ENCODE measurements at places on chromosomes 12 and 14.

DNA sequence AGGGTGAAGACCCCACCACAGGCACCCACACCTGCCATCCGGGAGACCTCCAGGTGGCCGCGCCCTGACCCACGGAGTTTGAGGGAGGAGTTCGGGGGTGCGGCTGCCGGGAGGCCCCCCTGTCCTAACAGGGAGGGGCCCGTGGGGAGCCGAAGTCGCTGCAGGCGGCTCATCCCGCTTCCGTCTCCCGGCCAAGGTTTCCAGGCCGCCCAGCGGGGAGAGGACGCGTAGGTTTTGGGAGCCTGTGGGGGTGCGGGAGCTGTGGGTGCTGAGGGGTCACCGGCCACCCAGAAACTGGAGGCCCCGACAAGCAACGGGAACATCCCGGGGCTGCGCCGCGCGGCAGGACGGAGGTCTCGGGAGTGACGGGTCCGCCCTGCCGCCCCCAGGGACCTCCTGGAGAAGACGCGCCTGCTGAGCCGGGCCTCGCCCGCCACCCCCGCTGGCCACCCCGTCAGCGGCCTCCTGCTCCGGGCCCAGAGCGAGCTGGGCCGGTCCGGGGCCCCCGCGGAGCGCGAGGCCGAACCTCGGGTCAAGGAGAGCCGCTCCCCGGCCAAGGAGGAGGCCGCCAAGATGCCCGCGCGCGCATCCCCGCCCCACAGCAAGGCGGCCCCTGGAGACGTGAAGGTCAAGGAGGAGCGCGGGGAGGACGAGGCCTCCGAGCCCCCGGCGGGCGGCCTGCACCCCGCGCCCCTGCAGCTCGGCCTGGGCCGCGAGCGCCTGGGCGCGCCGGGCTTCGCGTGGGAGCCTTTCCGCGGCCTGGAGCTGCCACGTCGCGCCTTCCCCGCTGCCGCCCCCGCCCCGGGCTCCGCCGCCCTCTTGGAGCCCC is 27.6 kb downstream of the LRCOL1 start:
- DNase-seq = no peak

- no peak for DNase-seq
These were observed 18.6 kb downstream of the INTS13 start for GRCh38 chr12:26919216-26919555.

DNA sequence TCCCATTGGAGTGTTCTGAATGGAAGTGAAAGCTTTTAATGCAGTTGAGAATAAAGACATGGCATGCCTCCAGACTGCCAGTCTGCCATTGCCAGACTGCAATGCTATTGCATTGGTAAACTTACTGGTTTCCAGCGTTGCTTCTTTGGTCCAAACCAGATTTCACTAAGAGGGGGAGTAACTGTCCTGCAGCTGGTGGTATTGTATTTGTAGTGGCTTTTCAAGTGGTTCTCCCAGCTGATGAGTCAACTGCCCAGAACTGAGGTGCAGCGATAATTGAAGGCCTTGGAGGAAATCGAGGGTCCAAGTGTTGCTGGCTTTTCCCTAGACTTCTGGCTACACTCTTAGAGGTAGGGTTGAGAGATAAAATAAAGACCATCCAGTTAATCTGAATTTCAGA is 31.9 kb downstream of the ERG28 start:
- DNase-seq = no peak

DNA sequence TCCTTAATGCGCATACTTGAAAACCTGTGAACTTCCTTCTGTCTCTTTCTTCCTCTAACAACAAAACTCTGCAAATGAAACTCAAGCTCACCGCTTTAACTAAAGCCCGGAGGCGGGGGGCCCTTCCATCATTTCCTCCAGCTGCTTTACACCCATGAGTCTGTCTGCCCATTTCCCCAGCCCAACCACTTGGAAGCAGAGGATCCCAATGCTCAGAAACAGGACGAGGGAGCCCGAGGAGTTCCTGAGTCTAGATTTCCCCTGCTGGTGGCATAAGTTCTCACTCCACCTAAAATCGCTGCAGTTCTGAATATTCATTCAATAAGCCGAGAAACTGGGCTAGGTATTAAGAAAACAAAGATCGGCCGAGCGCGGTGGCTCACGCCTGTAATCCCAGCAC is 30.8 kb downstream of the GPR19 start:
- DNase-seq = no peak

DNA sequence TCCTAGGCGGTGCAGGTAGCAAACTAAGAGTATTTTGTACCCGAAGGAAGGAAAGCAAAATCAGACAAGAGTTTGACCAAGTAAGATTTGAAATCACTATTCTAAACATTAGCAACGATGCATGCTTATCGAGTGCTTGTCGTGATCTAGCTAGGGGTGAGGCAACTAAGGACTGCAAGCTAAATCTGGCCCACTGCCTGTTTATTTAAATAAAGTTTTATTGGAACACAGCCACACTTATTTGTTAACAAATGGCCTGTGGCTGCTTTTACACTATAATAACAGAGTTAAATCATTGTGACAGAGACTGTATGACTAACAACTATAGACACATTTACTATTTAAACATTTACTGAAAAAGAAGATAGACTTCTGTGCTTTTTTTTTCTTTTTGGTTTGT is 983.6 kb downstream of the VRK1 start:
- no peak for DNase-seq

- DNase-seq = no peak
These were observed 151.1 kb upstream of the SFSWAP start for GRCh38 chr12:131559517-131560516.

DNA sequence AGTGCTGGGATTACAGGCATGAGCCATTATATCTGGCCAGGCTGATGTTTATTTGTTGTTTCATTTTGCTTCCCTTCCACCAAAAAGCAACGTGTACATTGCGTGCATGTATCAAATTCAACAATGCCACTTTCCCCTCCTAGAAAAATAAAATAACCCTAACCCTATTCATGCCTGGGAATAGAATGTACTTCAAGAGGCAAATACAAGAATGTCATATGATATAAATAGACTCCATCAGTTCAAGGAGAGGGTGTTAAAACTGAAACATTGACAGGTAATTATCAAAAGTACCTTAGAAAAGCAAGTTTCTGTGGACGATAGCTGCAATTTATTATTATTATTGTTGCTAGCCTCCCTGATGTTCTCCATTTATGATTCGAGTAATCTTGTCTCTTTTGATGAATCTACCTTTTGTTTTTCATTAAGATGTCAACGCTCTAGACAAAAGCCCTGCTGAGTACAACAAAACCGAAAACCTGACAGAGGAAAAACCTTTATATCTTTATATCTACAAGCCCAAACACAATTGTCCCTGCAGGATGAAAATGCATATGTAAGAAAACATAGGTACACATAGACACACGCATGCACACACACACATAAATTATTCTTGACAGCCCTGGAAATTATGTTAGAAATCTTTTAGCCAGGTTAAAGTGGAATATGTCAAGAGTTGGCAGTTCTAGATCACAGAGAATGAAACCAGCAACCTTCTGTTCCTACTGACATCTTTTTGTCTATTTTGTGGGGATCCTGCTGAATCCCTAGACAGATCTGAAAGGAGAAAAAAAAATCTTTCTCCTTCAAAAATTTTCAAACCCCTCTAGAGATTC is 98.9 kb downstream of the BTG1 start:
- no peak for DNase-seq

DNA sequence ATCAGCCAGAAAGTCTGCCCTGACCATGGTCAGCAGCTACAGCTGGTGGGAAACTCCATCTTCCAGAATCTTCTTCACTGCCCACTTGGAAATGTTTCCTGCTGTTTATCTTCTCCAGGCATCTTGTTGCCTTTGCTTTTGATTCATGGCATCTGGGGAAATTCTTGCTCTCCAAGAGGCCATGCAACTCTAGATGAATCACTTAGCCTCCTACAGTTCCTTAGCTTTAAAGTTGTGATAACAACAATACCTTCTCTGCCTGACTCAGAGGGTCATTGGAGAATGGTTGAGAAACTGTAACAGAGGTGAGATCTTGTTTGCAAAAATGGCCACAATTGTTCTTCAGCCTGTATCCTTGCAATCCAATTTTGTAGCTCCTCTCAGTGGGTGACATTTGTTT is 121.0 kb upstream of the VRK1 start:
- DNase-seq = no peak

DNA sequence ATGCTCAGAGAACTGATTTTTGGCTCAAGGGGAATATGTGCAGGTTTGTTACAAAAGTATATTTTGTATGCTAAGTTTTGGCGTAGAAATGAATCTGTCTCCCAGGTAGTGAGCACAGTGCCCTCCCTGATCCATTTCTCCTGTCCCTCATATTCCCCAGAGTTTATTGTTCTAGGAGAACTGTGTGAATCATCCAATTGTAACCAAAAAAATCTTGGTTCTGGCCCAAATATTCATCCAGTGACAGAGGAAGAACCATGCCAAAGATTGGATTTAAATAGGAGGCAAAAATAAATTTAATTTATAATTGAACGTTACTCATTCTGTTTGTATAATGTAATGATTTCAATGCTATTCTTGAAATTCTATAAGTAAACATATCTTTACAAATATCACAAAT is 4.8 kb downstream of the CATSPERB start:
- no peak for DNase-seq

GRCh38 chr12:13069380-13069779 is 25.2 kb downstream of the FAM234B start:
- no peak for DNase-seq

DNA sequence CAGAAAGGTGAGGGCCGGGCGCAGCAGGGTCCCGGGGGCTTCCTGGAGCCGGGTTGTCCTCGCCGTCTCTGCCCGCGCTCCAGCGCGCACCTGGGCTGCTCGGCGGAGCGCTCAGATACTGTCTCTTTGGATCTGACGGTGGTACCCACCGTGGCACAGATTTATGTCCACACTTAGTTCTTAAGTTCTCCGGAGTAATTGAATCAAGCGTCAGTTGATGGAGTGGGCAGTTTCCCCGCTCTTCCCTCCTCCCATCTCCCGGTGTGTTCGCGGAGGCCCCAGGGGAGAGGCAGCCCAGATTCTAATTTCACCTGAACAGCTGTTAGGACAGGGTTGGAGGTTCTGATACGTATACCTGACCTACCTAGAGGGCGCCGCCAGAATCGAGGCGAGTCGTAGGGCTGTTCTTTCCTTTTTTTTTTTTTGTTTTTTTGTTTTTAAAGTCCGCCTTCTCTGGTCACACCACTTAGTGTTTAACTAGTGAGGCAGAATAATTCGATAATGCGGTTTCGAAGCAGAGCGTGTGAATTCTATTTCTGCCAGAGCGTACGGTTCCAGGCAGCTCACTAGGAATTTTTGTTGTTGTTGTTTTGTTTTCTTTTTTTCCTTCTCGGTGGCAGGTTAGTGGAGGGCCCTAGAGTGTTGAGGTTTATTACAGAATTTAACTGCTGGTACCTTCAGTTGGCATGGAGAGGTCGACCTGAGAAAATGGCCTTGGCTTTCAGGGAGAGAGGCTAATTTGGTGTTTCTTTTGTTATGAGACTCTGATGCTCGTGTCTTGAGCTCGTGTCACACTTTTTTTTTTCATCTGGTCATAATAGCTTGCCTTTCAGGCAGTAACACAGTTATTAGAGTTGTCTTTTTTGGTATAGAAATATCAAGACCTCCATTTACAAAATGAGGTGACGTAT is 22.3 kb upstream of the GNS start:
- DNase-seq = peak; percentile 14

DNA sequence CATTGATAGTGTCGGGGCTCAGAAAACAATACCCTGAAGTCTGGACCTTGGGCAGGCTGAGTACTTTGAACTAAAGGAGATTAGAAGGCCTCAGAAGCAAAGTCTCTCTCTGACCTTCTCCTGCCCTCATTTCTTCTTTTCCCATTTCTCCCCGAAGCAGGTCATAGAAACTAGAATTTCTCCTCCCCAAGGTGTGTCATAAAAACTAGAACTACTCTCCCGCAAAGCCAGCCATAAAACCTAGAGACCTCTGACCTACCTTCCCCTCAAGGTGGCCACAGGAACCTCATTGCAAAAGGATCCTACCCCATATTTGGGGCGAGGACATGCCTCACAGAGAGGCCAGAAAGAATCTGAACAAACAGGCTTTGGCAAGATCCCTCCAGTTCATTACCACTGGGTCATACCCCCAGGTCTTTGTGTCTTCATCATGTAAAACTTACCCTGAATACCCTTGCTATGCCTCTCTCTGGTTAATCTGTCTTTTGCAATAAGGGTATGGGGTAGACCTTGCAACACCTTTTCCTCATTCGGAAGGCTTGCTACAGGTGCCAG is 64.7 kb upstream of the ZFP36L1 start:
- DNase-seq = no peak

- no peak for DNase-seq
These were observed 466.6 kb downstream of the EGLN3 start for GRCh38 chr14:33484264-33484663.

- no peak for DNase-seq
These were observed 42.1 kb upstream of the DICER1 start for GRCh38 chr14:95199298-95199983.

GRCh38 chr14:65042296-65042695 is 55.6 kb downstream of the FNTB start:
- no peak for DNase-seq

DNA sequence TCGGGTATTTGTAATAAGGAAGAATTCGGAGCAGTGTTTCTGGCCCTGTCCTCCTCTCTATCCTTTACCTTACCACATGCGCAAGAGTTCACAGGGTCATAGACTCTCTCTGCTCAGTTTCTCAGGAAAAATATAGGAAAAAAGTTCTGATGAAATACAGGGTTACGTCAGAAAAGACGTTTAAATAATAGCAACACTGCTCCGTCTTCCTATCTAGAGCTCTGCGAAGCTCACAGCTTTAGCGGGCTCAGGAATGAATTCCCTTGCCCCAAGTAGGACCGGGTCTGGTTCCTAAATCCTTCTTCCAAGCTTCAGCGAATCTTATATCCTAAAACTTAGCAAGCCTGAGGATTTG is 365 bp downstream of the CCDC59 start:
- no peak for DNase-seq

DNA sequence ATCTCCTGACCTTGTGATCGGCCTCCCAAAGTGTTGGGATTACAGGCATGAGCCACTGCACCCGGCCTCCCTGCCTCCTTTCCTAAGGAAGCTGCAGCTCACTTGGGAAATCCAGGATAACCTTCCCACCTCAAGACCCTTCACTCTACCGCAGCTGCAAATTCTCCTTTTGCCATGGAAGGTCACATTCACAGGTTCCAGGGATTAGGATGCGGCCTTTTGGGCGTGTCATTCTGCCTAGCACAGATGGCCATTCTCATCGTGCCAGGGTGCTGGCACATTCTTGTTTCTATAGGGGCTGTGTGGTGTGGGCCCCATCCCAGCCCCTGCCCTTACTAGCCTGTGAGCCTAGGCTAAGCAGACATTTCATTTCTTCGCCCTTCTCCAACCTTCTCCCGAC is 219.9 kb downstream of the CHST11 start:
- peak; percentile 59 for DNase-seq

GRCh38 chr12:104942075-104942474 is 16.0 kb downstream of the SLC41A2 start:
- no peak for DNase-seq

DNA sequence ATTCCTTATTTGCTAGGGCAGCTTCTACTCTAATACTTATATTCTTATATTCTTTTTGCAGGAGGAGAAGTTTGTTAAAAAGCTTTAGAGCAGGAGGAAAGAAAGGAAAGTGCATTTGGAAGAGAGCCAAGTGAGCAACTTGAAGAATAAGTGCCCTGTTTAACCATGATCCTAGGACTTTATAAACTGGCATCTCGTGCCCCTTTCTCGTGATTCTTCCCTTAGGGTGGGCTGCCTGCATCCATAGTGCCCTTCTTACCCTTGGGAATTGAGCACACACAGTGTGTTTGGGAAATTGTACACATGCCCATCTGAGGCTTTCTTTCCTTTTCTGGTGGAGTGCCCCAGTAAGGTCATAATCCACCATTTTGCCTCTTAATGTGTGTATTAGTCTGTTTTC is 141.9 kb downstream of the NUBPL start:
- no peak for DNase-seq

Measured in tongue (tissue), 3 donors.